ENCODE measurements at places on chromosomes 13 and 19.

GRCh38 chr19:37505958-37506386 lies 767 bp upstream of the ZNF793 start:
- DNase-seq, result no peak

- DNase-seq, result no peak
Measured at GRCh38 chr13:112184851-112185371, 118.0 kb downstream of the SOX1 start.

DNA sequence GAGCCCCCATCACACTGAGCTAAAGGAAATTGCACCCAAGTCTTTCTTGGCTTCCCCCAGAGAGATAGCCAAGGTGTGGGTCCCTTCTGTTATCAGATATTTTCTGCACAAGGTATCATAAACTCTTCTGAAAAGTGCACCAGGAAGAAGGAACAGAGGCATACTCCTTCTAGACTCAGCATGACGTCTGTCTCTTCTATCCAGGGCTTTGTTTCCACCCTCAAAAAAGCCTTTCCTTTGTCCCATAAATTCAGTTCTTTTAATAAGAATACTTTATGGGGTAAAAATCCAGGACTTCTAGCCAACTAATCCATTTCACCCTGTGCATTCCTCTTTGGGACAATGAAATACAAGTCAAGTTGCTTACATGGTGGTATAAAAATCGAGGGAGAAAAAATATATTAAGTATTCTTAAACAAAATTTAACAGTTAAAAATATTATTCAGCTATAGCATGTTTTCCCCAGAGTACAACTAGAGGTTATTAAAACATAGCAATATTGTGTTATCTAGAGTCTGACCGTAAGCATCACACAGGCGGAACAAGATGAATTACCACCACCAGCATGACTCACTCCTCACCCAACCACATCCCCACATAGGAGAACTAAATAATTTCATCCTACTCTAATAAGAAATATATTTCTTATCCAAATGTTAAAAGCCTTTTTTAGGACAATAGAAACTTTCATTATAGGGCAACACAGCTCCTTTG lies 79.9 kb upstream of the GPC6 start:
- no peak for DNase-seq

GRCh38 chr19:50331221-50331993 lies 2.2 kb upstream of the KCNC3 start:
- no peak for DNase-seq

DNA sequence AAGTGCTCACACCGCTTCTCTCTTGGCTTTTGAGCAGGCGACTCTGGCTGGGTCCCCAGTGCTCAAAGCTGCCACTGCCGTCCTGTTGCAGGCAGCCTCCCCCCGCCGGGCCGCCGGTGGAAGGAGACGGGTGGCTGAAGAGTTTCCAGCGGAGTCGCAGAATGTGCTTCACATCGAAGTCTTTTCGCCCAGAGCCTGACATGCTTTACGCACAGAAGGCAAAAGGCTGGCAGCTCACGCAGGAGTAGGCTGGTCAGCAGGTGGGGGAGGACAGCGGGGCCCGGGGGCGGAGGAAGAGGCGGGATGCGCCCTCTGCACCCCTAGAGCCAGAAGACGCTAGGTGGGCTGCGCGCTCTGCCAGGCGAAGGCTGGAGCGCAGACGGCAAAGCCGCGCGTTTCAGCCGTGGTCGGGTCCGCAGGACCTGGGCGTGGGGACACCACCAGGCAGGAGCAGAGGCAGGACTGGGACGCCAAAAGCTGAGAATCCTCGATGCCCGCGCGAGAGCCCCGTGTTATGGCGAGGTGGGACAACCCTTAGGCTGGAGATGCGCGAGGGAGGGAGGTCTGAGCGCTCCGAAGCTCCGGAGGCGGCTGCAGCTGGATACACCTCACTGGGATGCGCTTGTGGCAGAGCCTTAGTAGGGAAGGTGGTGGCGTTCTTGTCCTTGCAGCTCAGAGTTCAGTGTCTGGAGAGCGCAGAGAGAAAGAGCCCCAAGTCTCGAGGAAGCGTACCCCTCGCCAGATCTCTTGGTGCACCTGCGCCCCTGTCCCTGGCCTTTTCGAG lies at the start of gene ATXN8OS:
Gene ATXN8OS, plus strand, starts transcription at position 329 of the 784 bp plus-strand sequence.
- no peak for DNase-seq

DNA sequence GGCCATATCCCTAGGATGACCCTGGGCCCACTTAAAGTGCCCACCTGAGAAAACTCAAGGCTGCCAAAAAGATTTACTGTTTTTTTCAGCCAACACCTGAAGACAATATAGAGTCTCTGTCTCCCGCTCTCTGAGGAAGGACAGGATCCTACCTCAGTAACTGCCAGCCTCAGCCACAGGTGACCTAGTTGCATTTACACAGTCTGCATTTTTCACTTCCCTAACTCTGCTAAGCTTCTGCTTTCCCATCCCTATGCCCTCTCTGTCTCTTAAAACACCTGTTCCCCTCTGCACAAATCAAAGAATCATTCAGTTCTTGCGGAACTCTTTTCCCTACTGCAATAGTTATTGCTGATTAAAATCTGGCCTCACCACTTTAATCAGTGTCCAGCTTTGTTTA lies 609.5 kb downstream of the UQCRFS1 start:
- DNase-seq, result no peak

- no peak for DNase-seq
Measured at GRCh38 chr13:79374578-79374977, 31.5 kb downstream of the RBM26 start.

DNA sequence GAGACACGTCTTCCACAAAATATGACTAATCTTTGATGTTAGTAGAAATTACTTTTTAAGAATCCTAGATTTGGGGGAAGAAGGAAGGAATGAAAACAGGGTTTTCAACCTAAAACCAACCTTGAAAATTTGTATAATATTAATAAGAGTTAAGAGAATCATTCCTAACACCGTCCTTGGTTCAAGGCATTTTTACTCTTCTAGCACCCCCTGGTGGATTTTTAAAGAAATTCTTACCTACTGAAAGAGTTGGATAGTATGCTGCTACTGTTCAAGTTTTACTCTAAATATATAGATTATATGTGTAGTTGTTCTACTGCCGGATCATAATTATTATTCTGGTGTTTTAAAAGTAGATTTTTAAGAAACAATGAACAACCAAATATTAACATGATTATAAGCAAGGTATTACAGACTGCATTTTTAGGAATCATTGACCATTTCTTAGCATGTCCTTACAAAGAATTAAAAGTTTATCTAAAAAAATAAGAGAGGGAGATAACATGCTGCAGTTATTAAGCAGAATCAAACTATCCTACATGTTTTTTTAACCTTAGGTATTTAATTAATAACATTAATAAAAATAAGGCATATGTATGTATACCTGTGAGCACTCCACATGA lies 7.4 kb upstream of the SLITRK6 start:
- DNase-seq, result peak; percentile 41

GRCh38 chr13:63041640-63042414 lies 1626.2 kb upstream of the PCDH20 start:
- DNase-seq, result no peak

- peak; percentile 45 for DNase-seq
Measured at GRCh38 chr19:44723952-44724319, 24.6 kb upstream of the BCL3 start.

GRCh38 chr13:46893221-46893740 lies 3.6 kb downstream of the HTR2A start:
- no peak for DNase-seq

DNA sequence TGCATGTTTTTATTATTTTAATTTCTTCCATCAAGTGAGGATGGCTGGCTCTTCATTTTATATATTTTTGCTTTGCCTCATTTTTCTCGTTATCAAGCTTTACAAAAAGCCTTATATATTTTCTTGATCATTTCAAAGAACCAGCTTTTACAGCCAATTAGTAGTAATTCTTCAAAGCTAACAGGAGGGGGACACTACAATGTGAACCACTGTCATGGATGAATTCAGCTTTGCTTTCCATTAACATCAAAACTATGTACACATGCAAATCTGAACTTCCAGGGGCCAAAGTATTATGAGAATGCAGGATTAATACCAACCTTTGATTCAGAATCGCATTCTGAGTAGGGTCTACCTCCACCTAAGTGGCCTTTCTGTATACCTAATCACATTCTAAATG lies 11.1 kb downstream of the UQCRFS1 start:
- no peak for DNase-seq

GRCh38 chr13:27904719-27905118 lies 15.1 kb upstream of the PDX1 start:
- DNase-seq, result no peak

- no peak for DNase-seq
Measured at GRCh38 chr19:35657904-35658700, 8.2 kb upstream of the UPK1A start.

Data from NCI-H1694 treated with DMSO at 0.1 percent for 48 hours (cell line).